Stimulated activated CD8-positive, alpha-beta memory T cell treated with anti-CD3 and anti-CD28 coated beads, Interleukin-15, amount 100 ng/mL, for 48 hours (primary cell): ENCODE measurements at places on chromosomes 4 and X.

DNA sequence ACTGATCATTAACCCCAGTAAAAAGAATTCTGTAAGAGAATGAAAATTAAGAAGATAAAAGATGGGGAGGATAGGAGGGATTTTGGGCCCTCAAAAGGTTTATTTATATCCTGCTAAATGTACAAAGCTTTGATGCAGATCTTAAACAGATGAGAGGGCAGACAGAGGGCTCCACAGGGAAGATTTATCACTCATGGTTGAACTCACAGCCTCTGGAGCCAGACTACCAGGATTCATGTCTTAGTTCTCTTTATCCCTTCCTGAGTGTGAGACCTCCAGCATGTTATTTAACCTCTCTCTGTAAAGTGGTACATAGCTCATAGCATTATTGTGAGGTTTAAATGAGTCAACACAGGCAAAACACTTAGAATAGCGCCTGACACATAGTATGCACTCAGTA lies 74.4 kb downstream of the SOWAHB start:
- no peak for DNase-seq

- no peak for DNase-seq
Measured at GRCh38 chrX:46333550-46333949, 211.7 kb downstream of the ZNF674 start.

DNA sequence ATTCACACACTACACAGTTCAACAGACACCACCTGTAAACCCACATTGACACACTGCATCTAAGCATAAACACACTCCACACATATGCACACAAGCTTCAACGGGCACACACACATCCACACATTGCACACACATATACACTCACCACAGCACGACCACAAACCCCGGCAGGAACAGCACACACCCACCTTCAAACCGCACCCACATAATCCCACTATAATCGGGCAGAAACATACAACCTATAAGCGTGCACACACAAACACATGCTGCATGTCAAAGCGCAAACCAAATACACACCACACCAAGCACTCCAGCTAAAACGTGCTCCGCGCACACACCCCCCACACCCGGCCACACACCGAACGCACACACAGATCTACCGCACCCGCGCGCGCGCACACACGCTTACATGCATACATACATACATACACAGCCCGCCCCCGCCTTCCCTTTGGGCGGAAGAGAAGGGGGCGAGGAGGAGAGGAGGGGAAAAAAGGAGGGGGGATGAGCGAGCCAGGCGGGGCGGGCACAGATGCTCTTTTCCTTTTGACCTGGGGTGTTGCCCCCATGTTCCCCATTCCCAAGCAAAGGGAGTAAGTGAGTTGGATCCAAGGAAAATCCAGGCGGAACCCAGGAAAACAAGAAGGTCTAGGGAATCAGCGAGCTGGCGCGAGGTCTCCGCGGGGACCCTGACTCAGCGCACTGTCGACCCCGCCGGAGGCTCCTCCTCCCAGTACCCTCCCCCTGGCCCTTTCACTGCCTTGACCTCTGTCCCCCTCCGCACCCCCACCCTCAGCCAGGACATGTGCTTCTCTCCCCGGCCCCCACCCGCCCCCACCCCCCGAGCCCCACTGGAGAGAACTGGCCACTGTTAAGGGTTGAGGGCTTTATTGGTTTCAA lies 9.9 kb downstream of the ARHGAP36 start:
- no peak for DNase-seq

- no peak for DNase-seq
Measured at GRCh38 chr4:7281691-7282665, 89.6 kb downstream of the SORCS2 start.

DNA sequence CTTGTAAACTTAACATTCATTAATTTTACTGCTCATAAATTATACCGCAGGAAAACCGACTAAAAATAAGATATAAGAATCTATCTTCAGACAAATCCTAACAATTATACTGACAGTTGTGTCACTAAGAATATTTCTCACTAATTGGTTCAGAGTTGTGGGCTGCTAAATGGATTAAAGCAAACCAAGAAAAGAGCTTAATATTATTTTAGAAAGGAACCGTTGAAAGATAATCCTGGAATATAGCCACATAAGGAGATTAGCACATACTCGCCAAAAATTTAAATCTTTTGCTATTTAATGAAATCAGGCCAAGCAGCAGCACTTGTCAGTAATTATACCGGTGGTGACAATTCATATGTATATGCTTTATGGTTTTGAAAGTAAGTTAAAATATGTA lies 132.8 kb downstream of the SLIT2 start:
- no peak for DNase-seq

DNA sequence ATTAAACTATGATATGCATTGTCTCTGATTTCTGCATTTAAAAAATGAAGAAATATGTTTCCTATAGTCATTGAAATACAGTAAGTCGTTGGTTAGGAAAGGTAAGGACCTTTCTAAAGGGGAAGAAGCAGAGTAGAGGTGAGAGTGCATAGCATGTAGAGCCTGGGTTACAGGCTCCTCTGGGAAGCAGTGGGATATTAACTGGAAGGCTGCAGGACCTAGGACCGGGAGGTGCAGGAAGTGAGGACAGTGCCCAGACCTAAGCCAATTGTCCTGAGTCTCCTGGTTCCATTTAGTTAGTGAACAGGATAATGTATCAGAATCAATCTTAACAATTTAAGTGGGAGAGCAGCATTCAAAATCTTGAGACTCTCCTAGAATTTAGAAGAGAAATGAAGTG lies 237.1 kb upstream of the NUDT6 start:
- no peak for DNase-seq

- DNase-seq, result no peak
Measured at GRCh38 chr4:152246659-152247058, 289.2 kb downstream of the FBXW7 start.

GRCh38 chr4:53156896-53157295 lies 209.0 kb downstream of the SCFD2 start:
- no peak for DNase-seq

- no peak for DNase-seq
Measured at GRCh38 chrX:63250253-63250868, 100.8 kb downstream of the SPIN4 start.

DNA sequence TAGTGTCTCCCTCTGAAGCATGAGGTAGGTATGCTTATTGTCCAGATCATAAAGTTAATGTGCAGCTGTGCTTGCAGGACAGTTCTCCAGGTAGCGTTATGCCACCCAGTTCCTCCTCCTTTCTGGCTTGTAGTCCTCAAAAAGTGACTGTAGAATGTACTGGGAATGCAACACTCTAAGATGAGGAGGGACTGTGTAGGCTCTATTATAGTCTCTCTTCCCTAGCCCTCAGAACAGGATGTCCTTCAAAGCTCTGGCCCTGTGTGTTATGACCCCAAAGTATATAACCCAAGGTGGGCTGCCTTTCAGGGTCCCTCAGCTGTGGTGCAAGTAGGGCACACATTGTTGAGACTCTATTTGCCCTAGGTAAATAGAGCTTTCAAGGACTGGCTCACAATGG lies 20.8 kb upstream of the MANBA start:
- DNase-seq, result no peak

GRCh38 chrX:10231461-10231860 lies 74.7 kb downstream of the CLCN4 start:
- no peak for DNase-seq

GRCh38 chr4:120481756-120482155 lies 415.1 kb upstream of the MAD2L1 start:
- DNase-seq, result no peak

DNA sequence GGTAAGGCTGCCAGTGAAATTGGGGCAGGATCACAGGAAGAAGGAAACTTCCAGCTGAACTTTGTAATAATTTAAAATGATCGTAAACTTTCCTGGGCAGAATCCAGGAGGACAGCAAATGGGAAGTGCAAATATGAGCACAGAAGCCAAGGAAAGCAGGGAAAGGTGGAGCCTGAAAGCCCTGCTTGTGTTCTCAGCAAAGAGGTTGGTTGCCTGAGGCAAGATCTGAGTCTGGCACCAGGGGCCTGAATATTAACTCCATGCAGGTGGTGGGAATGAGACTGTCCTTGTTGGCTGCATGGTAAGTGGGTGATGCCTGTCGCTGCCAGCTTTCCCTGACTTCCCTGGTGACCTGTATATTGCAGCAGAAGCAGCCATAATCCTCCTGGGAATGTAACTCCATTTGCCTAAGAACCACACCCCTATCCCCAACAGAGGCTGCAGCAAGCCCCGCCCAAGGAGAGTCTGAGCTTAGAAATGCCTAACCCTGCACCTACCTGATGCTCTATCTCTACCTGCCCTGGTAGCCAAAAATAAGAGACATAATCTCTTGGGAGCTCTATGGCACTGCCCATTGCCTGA lies 132.0 kb upstream of the HDX start:
- no peak for DNase-seq

- no peak for DNase-seq
Measured at GRCh38 chr4:84529169-84529751, 30.2 kb upstream of the NKX6-1 start.

DNA sequence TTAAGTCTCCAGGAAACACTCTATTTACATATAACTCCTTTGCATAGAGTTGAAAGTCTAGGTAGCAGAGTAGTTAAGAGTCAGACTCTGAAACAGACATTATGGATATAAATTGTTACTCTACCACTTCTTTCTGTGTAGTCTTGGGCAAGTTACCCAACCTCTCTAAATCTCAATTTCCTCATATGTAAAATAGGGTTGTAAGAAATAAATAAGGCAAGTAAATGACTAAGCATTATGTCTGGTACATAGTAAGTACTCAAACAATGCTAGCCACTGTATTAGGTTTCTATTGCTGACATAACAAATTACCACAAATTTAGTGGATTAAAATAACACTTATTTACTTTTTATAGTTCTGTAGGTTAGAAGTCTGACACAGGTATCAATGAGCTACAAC lies 394.1 kb downstream of the PRDM5 start:
- DNase-seq, result no peak

DNA sequence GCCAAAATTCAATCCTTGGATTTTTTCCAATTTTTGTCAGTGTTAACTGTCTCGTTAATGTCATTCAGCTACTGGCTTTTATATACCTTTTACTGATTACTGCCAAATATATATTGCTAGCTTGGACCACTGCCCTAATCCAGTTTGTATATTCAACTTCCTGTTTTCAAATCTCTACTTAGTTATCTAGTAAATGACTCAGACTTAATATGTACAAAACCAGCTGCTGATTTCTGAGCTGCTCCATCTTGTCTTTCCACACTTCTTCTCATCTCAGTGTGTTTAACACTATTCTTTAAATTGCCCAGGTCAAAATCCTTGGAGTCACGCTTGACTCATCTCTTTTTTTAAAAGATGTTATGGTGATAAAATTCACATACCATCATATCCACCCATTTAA lies 1196.7 kb downstream of the RAPGEF2 start:
- DNase-seq, result no peak

GRCh38 chr4:165542476-165542875 lies 163.7 kb downstream of the CPE start:
- no peak for DNase-seq

GRCh38 chrX:130110379-130111219 lies at the start of gene ELF4:
TSS of gene ELF4 (minus strand) at chrX:130110497. CDS start at chrX:130081330, 29,167 bp downstream.
- no peak for DNase-seq

- no peak for DNase-seq
Measured at GRCh38 chrX:38156838-38157237, 63.8 kb downstream of the SRPX start.

- DNase-seq, result no peak
Measured at GRCh38 chr4:1632109-1633104, 51.7 kb downstream of the FAM53A start.

DNA sequence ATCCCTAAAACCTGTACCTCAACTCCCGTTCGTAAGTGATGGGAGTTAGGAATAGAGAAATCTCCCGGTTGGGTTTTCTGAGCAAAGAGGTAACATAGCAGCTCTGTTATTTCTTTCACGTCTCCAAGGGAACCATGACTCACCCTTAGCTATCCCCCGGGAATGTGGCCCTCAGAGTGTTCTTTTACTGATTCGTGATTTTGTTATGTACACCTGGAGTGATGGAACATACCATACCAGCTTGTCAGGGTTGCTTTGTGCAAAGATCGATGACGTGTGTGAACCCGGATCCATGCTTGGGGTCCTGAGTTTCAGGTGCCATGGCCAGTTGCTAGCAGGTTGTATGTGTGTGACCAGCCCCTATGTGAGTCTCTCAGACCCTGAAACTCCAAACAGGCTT lies 52.6 kb downstream of the HPRT1 start:
- DNase-seq, result no peak

- no peak for DNase-seq
Measured at GRCh38 chr4:58809948-58810347, 1699.8 kb upstream of the IGFBP7 start.

- DNase-seq, result no peak
Measured at GRCh38 chr4:11746734-11747133, 318.0 kb upstream of the HS3ST1 start.

- DNase-seq, result no peak
Measured at GRCh38 chr4:119103263-119103662, 32.4 kb upstream of the MYOZ2 start.

DNA sequence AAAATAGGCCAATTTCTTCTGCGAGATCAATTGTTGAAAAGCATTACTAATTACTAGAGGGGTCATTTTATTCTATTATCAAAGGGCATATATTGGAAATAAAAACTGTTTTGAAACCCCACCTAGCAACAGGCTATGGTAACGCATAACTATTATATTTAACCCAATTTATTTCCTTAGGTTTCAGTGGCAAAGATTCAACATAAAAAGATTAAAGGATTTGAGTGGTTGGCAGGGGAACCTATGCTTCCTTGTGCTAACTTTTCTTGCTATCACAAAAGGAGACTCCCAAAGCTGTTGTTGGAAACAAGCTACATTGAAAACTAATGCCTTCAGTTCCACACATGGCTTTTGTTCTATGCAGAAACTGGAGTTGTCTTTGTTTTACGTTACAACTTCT lies 166.9 kb upstream of the KLF3 start:
- DNase-seq, result no peak

DNA sequence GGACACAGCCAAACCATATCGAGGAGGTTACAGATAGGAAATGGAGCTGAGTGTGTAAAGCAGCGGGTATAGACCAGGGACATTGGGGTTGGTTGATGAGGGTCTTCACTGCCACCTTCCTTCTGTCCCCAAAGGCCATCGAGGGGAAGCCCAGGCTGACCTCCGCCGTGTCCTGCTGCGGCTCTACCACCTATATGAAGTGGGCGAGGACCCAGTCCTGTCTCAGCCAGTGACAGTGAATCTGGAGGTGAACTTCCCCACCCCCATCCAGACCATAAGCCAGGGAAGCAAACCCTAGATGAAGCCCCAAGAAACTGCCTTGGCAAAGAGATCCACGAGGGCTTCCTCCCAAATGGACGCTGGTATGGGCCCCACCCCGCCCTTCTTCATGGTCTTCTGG lies 23.2 kb upstream of the MRFAP1 start:
- DNase-seq, result no peak

DNA sequence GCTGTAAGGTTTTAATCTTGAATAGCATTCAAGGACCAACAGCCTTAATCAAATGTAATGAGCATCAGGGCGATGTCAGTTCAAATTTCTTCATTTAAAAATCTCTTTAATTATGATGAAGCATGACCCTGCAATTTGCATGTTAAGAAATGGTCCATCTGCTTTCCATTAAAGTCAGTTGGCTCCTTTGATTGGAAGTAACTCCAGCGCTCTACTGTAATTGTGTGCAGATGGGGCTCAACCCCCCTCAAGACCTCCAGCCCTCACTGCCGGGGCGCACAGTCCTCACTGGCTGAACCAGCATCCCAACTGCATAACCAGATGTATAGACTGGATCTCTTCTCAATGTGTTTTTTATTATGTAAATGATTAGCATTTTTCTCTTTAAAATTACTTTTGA lies 126.9 kb downstream of the VCX3B start:
- no peak for DNase-seq
